Nucleus accumbens (tissue), 56 donors: ENCODE measurements at places on chromosomes 7 and 10.

DNA sequence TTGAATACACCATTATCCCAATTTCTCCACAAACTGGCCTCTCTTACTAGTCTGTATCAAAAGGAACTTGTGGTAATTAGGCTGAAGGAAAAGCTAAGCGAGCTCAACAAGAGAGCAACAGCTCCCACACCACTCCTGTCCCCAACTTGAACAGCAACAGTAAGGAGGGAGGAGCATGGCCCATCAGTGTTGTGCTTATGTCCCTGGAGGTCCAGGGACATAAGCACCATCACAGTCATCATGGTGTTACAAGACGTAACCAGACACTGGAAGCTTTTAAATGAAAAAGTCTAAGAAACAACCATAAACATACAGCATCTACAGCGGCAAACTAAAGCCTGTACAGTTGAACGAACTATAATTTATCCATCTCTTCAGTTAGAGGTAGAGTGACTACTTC lies 989 bp downstream of the ERLIN1 start:
- DNase-seq: no peak

DNA sequence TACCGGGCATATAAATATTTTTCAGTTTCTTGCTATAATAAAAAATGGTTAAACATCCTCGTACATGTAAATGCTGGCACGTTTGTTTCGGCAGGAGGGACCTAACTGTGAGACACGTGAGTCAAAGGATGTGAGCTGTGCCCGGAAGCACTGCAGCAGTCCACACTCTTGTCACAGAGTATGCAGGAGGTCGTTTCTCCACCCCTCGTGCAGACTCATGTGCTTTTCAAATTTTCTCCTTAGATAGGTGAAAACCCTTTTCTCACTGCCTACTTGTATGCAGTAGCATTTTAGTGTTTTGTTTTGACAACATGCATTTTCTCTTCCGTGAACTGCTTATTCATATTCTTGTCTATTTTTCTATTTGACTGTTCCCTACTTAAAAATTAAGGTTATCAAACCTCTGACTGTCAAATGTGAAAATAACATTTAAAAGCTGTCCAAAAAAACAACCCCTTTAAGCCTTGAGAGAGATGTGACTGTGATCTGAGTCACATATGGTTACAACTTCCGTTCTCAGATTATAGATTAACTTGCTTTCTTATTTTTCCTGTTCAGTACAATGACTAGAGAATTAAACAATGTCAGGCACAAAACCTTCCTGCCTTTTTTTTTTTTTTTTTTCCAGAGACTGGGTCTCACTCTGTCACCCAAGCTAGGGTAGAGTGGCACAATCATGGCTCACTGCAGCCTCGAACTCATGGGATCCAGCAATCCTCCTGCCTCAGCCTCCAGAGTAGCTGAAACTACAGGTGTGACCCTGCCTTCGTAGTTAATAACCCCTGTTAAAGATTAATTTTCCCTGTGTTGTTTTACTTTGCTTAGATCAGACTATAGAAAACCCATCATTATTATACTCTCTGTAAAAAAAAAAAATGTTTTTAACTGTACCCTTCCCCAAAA lies 45.1 kb downstream of the DPY19L1 start:
- DNase-seq: no peak

- DNase-seq: no peak
Measured at GRCh38 chr10:75899816-75900390, 468.5 kb downstream of the LRMDA start.

- no peak for DNase-seq
Measured at GRCh38 chr10:35792291-35792690, 150.2 kb upstream of the FZD8 start.

DNA sequence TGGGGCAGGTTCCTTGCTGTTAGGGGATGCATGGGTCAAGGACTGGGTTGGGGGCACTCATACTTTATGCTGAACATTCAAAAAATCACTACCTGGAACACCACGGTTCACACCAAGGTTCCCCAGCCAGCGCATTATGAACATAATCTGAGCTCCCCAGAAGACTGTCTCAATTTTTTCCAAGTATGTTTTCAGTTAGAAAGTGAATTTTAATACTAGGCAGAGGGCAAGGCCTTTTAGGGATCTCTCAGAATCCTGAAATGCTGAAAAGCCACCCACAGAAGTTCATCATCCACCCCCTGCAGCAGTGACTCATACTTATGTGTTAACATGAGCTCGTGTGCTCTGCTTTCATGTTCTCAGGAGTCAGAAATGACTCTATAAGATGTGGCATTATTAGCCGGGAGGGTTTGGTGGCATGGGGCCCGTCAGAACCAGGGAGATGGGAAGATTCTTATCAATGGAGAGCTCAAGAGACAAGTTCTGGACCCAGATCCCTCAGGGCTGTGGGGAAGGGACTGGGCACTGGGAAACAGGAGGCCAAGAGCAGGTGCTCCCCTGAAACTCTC lies 185.2 kb upstream of the ITGB1 start:
- no peak for DNase-seq

GRCh38 chr7:7521259-7521658 lies 14.4 kb downstream of the COL28A1 start:
- DNase-seq: no peak

GRCh38 chr7:49398236-49398635 lies 375.2 kb upstream of the VWC2 start:
- DNase-seq: no peak

- DNase-seq: no peak
Measured at GRCh38 chr10:121974019-121974534, 940 bp downstream of the NSMCE4A start.
